ENCODE measurements at places on chromosomes 16 and 17.

- H3K4me1 ChIP-seq, result no peaks in the 10 kb centered on the region
- no peaks in the 10 kb centered on the region for H3K36me3 ChIP-seq
- no peak overlapping the region for H3K4me3 ChIP-seq
- peaks cover 17% of the 10 kb centered on the region for H3K27me3 ChIP-seq
- H3K27ac ChIP-seq, result no peak overlapping the region
- no peak for DNase-seq
These were observed 446.3 kb downstream of the SLC39A11 start for GRCh38 chr17:72646176-72646575.

DNA sequence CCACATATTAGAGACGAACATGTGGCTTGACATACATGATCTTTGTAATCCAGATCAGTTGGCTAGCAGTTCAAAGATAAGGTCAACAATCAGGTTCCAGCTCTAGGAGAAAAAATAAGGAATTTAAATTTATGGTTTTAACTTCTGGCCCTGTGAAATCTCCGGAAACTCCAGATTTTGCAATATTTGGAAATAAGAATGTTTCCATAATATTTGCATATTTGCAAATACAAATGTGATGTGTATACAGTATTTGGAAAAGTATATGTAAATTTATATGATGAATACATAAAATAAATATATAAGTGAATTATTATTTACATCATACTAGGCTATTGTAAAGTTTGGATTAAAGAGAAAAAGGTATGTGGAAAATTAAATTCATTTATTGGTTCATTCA, 97.1 kb downstream of the KCNJ2 start:
- no peak overlapping the region for H3K27ac ChIP-seq
- no peaks in the 10 kb centered on the region for H3K27me3 ChIP-seq
- H3K4me3 ChIP-seq, result no peak overlapping the region

- H3K27me3 ChIP-seq, result no peaks in the 10 kb centered on the region
- peak overlapping the region; percentile 58 for H3K4me3 ChIP-seq
- H3K27ac ChIP-seq, result peak overlapping the region; percentile 67
- peaks cover 2% of the 10 kb centered on the region for H3K36me3 ChIP-seq
- peaks cover 22% of the 10 kb centered on the region for H3K4me1 ChIP-seq
These were observed 1.0 kb downstream of the HS3ST3A1 start for GRCh38 chr17:13600475-13601321.

DNA sequence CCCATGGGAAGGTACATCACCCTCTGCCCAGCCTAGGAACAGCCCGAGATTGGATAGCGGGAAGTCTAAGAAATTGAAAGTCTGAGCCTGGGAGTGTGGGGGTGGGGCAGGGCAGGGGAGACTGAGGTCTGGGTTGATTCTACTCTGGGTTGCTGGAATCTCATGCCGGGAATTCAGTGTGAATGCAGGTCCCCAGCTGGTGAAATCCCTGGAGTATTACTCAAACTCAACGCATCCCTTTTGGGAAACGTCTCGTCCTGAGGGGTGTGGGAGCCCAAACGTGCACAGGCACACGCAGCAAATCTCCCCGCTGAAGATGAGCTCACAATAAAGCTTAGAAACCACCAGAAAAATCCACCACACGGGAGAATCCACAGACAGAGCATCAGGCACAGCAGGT, 55.4 kb downstream of the SOCS1 start:
- H3K4me1 ChIP-seq, result peaks cover 55% of the 10 kb centered on the region
- no peak overlapping the region for H3K4me3 ChIP-seq
- peak overlapping the region; percentile 76 for H3K27ac ChIP-seq
- no peaks in the 10 kb centered on the region for H3K27me3 ChIP-seq

GRCh38 chr17:37726248-37726647, 18.6 kb downstream of the HNF1B start:
- no peak overlapping the region for H3K4me3 ChIP-seq
- DNase-seq, result no peak
- no peaks in the 10 kb centered on the region for H3K36me3 ChIP-seq
- no peaks in the 10 kb centered on the region for H3K4me1 ChIP-seq

DNA sequence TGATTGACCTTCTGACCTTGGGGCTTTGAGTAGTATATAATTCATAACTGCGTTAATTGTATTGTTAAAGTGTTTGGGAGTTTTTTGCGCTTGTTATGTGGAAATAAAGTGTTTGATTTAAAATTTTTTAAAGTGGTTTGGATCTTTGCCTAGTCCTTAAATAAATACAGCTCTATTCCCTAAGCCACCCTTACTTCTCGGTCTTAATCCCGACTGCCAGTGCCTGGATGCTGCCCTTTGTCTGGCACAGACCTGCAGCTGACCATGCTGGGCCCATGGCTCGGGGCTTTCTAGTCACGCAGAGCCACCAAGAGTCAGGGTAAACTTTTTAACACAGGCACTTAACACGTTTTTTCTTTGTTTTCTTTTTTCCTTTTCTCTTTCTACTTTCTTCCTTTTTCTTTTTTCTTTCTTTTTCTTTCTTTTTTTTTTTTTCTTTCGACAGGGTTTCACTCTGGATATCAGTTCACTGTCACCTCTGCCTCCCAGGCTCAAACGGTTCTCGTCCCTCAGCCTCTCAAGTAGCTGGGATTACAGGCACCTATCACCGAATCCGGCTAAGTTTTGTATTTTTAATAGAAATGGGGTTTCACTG, 19.6 kb upstream of the SLC5A11 start:
- H3K27me3 ChIP-seq, result no peaks in the 10 kb centered on the region
- peaks cover 46% of the 10 kb centered on the region for H3K36me3 ChIP-seq
- no peak overlapping the region for H3K27ac ChIP-seq

- DNase-seq, result no peak
- H3K27ac ChIP-seq, result peak overlapping the region; percentile 66
- no peak overlapping the region for H3K4me3 ChIP-seq
These were observed 34.1 kb upstream of the ABCA6 start for GRCh38 chr17:69175625-69176456.

GRCh38 chr16:24541233-24541933, 2.0 kb downstream of the RBBP6 start:
- H3K4me3 ChIP-seq, result peak overlapping the region; percentile 93
- H3K36me3 ChIP-seq, result peaks cover 43% of the 10 kb centered on the region
- no peak for DNase-seq
- peaks cover 20% of the 10 kb centered on the region for H3K4me1 ChIP-seq
- no peaks in the 10 kb centered on the region for H3K27me3 ChIP-seq

- no peak overlapping the region for H3K27ac ChIP-seq
- peaks cover 95% of the 10 kb centered on the region for H3K27me3 ChIP-seq
- H3K36me3 ChIP-seq, result no peaks in the 10 kb centered on the region
- H3K4me1 ChIP-seq, result no peaks in the 10 kb centered on the region
These were observed 16.5 kb downstream of the CRISPLD2 start for GRCh38 chr16:84836234-84836647.

GRCh38 chr16:5581908-5582307, 484.3 kb upstream of the EEF2KMT start:
- H3K4me3 ChIP-seq, result no peak overlapping the region
- no peaks in the 10 kb centered on the region for H3K36me3 ChIP-seq
- H3K27ac ChIP-seq, result no peak overlapping the region
- no peaks in the 10 kb centered on the region for H3K4me1 ChIP-seq

DNA sequence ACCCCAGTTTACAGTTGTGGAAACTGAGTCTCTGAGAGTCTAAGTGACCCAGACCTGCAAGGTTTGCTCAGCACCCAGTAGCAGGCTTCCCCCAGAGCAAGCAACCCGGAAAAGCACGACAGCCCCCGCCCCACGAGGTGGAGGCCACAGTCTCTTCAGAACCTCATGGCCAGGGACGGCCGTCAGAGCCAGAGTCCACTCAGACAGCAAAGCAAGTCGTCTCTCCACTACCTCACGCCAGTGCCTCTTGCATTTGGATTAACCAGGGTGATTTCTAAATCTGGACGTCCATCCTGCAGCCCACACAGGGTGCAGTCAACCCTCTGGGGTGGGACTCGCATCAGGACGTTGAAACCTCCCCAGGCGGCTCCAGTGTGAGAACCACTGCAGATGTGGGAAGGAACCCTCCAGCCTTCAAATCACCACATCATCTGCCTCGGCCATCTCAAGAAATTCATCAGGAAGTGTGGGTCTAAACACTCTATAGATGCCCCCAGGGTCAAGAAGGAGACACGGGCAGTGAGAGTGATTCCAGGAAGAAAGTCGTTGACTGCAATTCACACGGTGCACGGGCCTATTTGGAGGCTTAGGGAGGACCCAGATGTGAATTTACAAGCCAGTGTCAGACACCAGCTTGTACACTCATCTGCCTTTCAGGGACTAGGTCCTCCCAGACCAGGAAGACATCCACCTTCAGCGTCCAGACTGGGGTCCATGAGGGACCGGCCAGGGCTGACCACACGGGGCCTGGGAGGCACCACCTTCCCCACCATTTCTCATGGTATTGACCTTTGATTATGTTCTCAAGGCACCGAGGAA, 20.2 kb upstream of the RBFOX3 start:
- no peak overlapping the region for H3K27ac ChIP-seq
- H3K27me3 ChIP-seq, result peaks cover 85% of the 10 kb centered on the region
- no peaks in the 10 kb centered on the region for H3K36me3 ChIP-seq
- no peaks in the 10 kb centered on the region for H3K4me1 ChIP-seq
- no peak for DNase-seq

DNA sequence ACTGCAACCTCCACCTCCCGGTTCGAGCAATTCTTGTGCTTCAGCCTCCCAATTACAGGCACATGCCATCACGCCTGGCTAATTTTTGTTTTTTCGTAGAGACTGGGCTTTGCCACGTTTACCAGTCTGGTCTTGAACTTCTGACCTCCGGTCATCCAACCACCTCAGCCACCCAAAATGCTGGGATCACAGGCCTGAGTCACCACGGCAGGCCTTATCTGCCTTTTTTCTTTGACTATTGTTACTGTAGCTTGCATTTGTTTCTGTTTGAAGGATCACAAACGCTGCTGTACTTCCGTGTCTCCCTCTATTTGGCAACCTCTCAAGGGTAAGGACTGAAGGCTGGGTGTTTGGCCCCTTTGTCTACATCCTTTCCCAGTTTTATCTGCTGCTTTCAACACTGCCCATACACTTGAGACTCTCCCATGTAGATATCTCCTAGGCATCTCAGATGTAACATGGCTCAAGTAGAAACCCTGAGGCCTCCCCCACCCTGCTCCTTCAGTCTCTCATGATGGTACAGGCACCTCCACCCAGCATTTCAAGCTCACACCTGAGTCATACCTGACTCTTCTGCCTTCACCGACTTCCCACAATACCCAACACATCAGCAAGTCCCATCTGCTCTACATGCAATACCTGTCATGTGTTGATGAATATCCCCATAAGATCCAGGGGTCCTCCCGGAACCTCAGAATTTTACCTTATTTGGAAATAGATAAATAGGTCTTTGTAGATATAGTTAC, 219.0 kb downstream of the CPPED1 start:
- peaks cover 6% of the 10 kb centered on the region for H3K4me1 ChIP-seq
- H3K27ac ChIP-seq, result peak overlapping the region; percentile 51
- H3K36me3 ChIP-seq, result no peaks in the 10 kb centered on the region

GRCh38 chr16:2981177-2981898, 1.1 kb upstream of the PKMYT1 start:
- peak; percentile 67 for DNase-seq
- H3K4me1 ChIP-seq, result peaks cover 19% of the 10 kb centered on the region
- H3K27me3 ChIP-seq, result no peaks in the 10 kb centered on the region

- no peak overlapping the region for H3K4me3 ChIP-seq
- H3K27ac ChIP-seq, result no peak overlapping the region
- H3K36me3 ChIP-seq, result no peaks in the 10 kb centered on the region
- no peaks in the 10 kb centered on the region for H3K4me1 ChIP-seq
- DNase-seq, result no peak
- H3K27me3 ChIP-seq, result no peaks in the 10 kb centered on the region
These were observed 325.3 kb downstream of the SOX9 start for GRCh38 chr17:72446118-72446517.

DNA sequence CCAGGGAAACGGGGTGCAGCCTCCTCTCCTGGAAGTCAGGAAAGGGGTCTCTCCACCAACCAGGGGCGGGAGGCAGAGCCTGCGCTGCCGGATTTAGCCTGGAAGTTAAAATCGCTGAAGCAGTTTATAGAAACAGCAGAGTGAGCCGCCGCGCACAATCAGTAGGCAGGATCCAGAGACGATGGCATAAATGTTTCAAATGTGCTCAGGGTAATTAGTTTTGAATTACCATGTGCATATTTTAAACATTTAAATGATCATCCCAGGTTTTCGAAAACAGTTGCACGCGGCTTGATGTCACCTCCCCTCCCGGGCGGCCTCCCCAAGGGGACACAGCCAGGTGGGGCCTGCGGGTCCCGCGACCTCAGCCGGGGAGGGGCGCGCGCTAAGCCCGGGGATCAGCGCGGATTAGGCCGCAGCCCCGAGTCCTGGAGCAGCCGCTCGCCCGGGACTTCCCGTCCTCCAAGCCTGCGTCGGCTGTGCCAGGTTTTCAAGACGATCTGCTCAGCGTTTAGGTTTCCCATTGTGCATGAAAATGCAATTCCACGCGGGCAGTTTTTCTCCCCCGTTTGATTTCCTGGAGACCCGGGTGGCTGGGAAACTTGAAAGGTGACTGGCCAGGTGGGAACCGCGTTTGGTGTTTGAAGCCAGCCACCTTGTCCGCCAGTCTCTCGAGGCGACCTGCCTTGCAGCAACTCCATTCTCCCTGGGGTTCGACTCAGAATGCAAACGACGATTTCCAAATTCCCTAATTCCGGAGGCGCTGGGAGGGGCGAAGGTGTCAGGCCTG, 78.3 kb downstream of the RPA1 start:
- peaks cover 17% of the 10 kb centered on the region for H3K27me3 ChIP-seq
- DNase-seq, result no peak
- no peaks in the 10 kb centered on the region for H3K36me3 ChIP-seq
- H3K4me3 ChIP-seq, result no peak overlapping the region

DNA sequence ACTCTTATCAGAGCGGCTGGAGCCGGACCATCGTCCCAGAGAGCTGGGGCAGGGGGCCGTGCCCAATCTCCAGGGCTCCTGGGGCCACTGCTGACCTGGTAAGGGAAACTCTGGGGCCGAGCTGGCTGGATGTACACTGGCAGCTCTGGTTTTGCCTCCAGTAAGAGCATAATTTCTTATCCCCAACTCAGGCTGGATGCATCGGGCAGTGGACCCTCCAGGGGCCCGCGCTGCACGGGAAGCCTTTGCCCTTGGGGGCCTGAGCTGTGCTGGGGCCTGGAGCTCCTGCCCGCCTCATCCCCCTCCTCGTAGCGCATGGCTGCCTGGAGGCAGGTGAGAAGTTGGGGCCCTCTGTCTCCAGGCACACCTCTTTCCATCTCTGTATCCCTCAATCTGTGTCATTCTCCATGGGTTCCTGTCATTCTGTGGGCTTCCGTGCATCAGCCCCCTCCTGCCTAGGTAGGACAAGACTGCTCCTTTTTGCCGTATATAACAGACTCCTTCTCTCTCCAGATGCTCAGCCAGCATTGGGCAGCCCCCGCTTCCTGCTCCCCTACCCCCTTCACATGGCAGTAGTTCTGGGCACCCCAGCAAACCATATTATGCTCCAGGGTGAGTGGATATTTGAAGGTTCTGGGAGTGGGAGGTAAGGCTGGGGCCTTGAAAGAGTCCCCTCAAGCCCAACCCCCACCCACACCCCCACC, 9.4 kb upstream of the TMEM88 start:
- peak overlapping the region; percentile 76 for H3K4me3 ChIP-seq
- DNase-seq, result no peak
- peaks cover 50% of the 10 kb centered on the region for H3K36me3 ChIP-seq
- H3K27ac ChIP-seq, result peak overlapping the region; percentile 99
- H3K4me1 ChIP-seq, result peaks cover 45% of the 10 kb centered on the region
- no peaks in the 10 kb centered on the region for H3K27me3 ChIP-seq
